ENCODE measurements at places on chromosomes 3 and 15.

- no peak for DNase-seq
Measured at GRCh38 chr3:135084405-135084804, 289.3 kb downstream of the EPHB1 start.

GRCh38 chr3:64311424-64312061 is 86.3 kb upstream of the PRICKLE2 start:
- DNase-seq = no peak

DNA sequence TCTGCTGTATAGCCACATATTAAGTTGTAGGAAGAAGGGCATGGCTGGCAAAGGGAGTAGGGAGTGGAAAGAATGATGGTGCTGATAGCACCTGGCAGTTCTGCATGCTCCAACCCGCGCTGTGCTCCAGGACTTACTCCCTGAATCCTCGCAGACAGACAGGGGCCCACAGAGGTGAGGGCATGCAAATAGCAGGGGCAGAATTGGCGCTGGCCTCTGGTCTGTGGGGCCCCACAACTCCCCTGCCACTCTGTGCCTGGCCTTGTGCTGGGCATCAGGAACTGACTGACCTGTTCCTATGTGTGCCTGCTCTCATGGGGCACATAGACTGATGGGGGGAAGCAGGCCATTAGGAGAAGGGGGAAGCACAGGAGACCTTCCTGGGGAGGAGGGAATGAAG is 20.9 kb downstream of the HDAC11 start:
- no peak for DNase-seq

DNA sequence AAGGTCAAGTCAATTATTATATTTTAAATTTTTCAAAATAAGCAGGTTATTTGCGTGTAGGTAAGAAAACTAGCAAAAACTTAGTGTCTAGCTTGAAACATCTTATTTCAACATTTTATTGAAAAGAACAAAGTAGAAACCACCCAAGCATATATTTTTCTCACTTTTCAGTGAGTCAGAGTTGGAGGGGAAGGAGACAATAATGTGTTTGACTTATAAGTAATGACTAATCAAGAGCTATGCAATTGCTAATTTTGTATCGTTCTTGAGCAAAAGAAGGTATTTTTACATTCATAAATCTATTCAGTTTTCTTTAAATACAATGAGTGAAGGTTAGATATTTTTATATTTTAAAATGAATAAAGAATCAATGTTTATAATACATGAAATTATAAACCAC is 54.4 kb upstream of the P2RY1 start:
- no peak for DNase-seq

- DNase-seq = no peak
Measured at GRCh38 chr15:74891469-74891868, 1.6 kb downstream of the MPI start.

GRCh38 chr3:139944256-139944910 is 9.4 kb downstream of the CLSTN2 start:
- DNase-seq = no peak

- no peak for DNase-seq
Measured at GRCh38 chr3:28326458-28326926, 22.0 kb upstream of the ZCWPW2 start.

- DNase-seq = no peak
Measured at GRCh38 chr3:21750831-21751391, at the start of gene ZNF385D. Gene ZNF385D (minus strand): TSS chr3:21751210. CDS start chr3:21750916, 294 bp downstream.

- no peak for DNase-seq
Measured at GRCh38 chr3:20637729-20638128, 451.7 kb upstream of the SGO1 start.

- DNase-seq = no peak
Measured at GRCh38 chr15:43346305-43346704, 15.9 kb upstream of the LCMT2 start.

- no peak for DNase-seq
Measured at GRCh38 chr3:70658513-70659310, 346.3 kb upstream of the MDFIC2 start.

DNA sequence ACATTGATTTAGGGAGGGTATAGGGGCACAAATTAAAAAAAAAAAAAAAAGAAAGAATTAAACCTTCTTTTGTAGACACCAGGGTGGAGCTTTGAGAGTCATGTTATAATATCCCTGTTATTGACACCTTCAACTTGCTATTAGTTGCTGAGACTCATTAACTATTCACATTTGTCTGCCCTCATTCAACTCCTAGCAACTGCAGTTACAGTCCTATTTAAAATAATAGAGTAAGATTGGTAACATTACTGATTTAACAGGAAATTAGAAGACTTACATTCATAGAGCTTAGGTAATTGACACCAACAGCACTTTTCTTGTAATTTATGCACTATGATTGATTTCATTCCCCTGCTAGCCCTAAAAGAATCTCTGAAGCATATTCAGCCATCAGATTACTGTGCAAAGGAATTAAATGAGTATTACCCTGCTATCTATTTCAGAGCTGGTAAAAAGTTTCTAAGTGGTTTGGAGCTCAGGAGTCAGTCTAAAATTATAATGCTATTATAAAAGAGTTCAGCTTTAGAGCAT is 148.8 kb upstream of the TBL1XR1 start:
- DNase-seq = no peak

DNA sequence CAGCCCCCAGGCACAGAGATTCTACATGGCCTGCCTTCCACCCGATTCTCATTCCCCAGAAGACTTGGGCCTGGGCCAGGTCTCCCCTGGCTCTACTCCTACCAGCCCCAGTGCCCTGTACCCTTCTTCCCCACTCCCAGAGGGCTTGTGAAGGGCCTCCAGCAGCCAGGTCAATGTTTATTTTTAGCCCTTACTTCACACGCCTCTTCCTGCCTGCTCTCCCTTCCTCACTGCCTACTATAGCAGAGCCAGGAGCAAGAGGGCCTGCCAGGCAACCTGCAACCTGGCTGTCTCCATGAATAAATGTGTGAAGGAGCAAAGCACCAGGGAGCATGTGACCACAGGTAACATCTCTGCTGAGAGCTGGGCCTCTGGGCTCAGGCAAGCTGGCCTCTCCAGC is 26.4 kb upstream of the APEH start:
- no peak for DNase-seq

DNA sequence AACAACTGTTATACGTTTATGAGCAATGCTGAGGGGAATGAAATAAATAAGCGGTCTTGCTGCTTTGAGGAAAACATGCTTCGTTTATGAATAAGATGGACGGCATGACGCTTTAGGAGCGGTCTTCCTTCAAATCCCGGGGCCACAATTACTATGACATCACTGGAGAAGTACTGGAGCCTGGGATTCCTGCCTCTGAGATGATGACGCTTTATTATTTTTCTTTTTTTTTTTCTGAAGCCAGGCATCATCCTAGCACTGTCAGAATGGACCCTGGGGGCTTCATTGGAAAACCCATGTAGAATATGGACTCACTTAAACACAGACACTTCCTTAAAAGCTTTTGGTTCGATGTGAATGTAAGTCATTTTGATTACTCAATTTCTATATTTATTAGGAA is 52.5 kb upstream of the FOXP1 start:
- no peak for DNase-seq

- DNase-seq = no peak
Measured at GRCh38 chr3:53744351-53744750, 101.9 kb downstream of the CHDH start.

DNA sequence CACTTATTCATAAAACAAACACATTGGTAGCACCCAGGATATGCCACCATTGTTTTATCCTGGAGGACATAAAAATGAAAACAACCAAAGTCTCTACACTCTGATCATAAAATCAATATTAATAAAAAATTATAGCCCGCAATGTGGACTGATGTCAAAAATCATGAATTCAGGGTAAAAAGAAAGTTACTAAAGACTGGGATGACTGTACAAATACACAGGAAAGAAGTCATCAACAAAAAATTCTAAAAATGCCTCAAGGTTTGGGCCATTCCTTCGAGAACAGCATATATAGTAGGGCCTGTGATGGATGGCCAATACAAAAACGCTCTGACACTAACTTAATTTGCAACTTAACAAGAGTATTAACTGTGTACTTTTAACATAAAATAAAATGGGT is 76.8 kb downstream of the THBS1 start:
- DNase-seq = peak; percentile 60

DNA sequence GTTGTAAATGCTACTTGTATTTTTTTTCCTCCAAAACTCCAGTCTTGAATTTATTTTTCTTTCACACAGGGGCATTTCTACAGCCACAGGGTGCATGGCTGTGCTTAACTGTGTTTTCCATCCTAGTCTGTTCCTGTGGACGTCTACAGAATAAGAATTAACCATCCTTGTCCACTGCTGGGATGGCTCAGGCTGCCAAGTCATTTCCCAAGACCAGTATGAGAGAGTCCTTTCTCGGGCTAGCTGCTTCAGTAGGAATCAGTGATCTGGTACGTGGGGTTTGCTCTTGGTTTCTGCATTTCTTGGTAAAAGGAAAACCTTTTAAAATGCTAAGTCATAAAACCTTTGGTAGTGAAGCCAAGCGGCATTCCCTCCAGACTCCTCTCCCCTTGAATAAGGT is 29.8 kb downstream of the CHDH start:
- no peak for DNase-seq

DNA sequence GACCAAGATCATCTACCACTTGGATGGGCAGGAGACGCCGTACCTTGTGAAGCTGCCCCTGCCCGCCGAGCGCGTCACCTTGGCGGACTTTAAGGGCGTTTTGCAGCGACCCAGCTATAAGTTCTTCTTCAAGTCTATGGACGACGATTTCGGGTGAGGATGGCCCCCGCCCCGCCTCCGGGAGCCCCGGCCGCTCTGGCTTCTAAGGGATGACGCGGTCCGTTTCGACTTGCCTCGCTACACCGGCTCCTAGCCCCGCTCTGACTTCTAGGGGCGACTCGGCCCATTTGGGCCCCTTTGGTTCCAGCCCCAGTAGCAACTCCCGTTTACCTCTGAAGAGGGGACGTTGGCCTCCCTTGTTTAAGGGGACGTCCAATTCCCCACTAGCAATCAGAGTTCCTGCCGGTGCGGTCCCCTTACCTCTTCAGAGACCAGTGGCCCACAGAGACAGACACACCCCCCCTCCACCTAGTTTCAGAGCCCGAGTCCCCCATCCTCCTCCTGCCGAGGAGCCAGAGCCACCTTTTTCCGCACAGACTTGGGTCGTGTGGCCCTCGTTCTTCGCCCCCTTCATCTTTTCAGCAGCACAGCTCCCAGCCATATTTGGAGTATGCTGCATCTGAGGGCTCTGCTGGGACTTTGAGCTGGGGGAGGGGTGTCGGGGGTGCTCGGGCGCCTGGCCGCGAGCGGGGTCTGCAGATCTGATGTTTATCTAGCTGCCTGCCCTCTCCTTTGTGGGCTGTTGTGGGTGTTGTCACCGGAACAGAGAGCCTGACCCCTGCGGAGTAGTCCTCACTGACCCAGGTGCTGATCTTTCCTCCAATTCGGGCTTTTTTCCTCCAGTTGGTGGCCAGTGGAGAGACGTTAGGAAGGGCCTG is 706 bp downstream of the DVL3 start:
- no peak for DNase-seq

GRCh38 chr3:10389995-10390394 is 69.1 kb upstream of the SEC13 start:
- DNase-seq = no peak

DNA sequence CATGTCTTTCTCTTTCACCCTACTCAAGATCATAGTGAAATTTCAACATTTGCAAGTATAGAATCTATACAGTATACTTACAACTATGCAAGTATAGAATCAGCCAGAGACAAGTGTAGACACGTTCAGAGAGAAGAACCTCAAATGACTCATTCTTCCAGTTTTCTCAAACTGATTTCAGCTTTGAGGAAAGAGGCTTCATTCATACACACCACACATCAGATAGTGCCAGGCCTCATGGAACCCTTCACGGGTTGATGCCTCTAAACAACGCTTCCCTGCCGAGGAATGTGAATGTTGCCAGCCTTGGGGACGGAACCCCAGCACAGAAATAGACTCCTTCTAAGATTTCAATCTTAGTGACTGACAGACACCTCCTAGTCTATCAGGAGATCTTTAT is 135.7 kb downstream of the FOXP1 start:
- no peak for DNase-seq

GRCh38 chr3:124091716-124092115 is 99.8 kb upstream of the ROPN1 start:
- no peak for DNase-seq

DNA sequence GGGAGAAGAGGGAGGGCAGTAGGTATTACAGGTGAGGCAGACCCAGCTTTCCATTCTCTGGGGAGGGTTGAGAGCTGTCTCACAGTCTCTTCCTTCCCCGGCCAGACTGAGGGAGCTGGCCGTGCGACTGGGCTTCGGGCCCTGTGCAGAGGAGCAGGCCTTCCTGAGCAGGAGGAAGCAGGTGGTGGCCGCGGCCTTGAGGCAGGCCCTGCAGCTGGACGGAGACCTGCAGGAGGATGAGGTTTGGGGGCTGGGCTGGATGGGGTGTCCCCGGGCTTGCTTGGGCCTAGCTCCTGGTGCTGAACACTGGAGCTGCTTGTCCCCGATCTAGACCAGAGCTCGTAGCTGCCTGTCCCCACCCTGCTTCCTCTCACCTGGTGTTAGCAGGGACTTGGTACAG is 4.9 kb downstream of the PLA2G4B start:
- no peak for DNase-seq

GRCh38 chr3:194446172-194446571 is 40.6 kb downstream of the ATP13A3 start:
- DNase-seq = no peak

- no peak for DNase-seq
Measured at GRCh38 chr15:70259028-70259424, 161.3 kb upstream of the TLE3 start.

DNA sequence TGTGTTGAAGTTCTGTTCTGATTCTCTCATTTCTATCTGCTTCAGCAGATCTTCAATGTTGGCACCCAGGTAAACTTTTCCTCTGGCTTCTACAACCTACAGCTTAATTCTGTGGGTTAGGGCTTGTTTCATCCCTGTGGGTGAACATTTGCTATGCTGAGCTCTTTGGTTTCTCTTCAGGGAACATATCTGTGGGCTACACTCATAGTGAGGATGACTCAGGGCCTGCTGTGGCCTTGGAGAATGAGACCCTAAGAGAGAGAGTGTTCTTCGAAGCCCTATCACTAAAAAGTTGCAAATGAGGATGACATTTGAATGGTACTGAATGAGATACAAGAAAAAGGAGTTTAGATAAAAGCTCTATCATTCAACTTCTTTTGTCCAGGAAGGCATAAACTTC is 346.2 kb upstream of the CBLB start:
- no peak for DNase-seq
